ENCODE measurements at places on chromosomes 3 and 15. TPM values are rescaled to one million over a fixed set of nuclear protein-coding genes. Genes with fewer than 3 reads are reported as not detected.

The SERINC4 gene
- total RNA-seq = not detected

The CCDC54 gene
- total RNA-seq = not detected

The SPCS1 gene
- 99.9 TPM for total RNA-seq

The CA12 gene
- total RNA-seq = 3.8 TPM

The VIPR1 gene
- not detected for total RNA-seq

The DUOXA1 gene
- not detected for total RNA-seq

The SLC22A14 gene
- not detected for total RNA-seq

The NR1I2 gene
- total RNA-seq = not detected

The GOLGA8G gene
- not detected for total RNA-seq

The INSYN1 gene
- total RNA-seq = 22.2 TPM

The LRTM1 gene
- not detected for total RNA-seq

The MRPS11 gene
- 88.1 TPM for total RNA-seq

The SLC25A20 gene
- total RNA-seq = 16.0 TPM

The CCDC9B gene
- 5.9 TPM for total RNA-seq

The FSIP1 gene
- total RNA-seq = 0.41 TPM

The CACNA1D gene
- not detected for total RNA-seq

The BTD gene
- 10.4 TPM for total RNA-seq

The MCCC1 gene
- 34.4 TPM for total RNA-seq

The ZNF501 gene
- total RNA-seq = 0.03 TPM

The KLF13 gene
- 14.2 TPM for total RNA-seq

The ATP8B4 gene
- not detected for total RNA-seq

The INAFM2 gene
- 203 TPM for total RNA-seq

The CORO2B gene
- total RNA-seq = not detected

The PPP2R3A gene
- 0.88 TPM for total RNA-seq

The ALPK3 gene
- 0.20 TPM for total RNA-seq

The SI gene
- total RNA-seq = not detected

The CCDC191 gene
- 0.49 TPM for total RNA-seq

The C3orf85 gene
- total RNA-seq = not detected

The ATP13A4 gene
- not detected for total RNA-seq

The MUC20 gene
- 1.7 TPM for total RNA-seq

The SPESP1 gene
- total RNA-seq = 0.17 TPM

The CCDC13 gene
- 1.4 TPM for total RNA-seq

The GOLGA8Q gene
- not detected for total RNA-seq

The RAB6B gene
- 4.3 TPM for total RNA-seq

The PCSK6 gene
- 0.37 TPM for total RNA-seq

The TMEM207 gene
- total RNA-seq = not detected

The NT5DC2 gene
- 53.2 TPM for total RNA-seq

The CYP1A2 gene
- not detected for total RNA-seq

The GCSAM gene
- total RNA-seq = not detected

The GNAT1 gene
- total RNA-seq = not detected

The RASL12 gene
- total RNA-seq = not detected

The SLC15A2 gene
- total RNA-seq = 0.07 TPM

The SOX14 gene
- total RNA-seq = not detected

The RTP1 gene
- total RNA-seq = not detected

The UROC1 gene
- total RNA-seq = not detected

The SKIL gene
- total RNA-seq = 60.1 TPM

The C3orf22 gene
- not detected for total RNA-seq

The VPS39 gene
- 13.6 TPM for total RNA-seq

The ATP11B gene
- 29.8 TPM for total RNA-seq

The TRANK1 gene
- total RNA-seq = 0.44 TPM

The C15orf39 gene
- total RNA-seq = 4.0 TPM

The HRG gene
- not detected for total RNA-seq

The LRRC15 gene
- total RNA-seq = 0.14 TPM

The CCDC80 gene
- 2.3 TPM for total RNA-seq

The PIF1 gene
- 37.9 TPM for total RNA-seq

The TTLL13 gene
- not detected for total RNA-seq

The CLDN18 gene
- total RNA-seq = not detected

The P2RY1 gene
- total RNA-seq = not detected

The BFSP2 gene
- total RNA-seq = not detected
